GM20000 (cell line): ENCODE measurements at places on chromosomes 2 and 18.

DNA sequence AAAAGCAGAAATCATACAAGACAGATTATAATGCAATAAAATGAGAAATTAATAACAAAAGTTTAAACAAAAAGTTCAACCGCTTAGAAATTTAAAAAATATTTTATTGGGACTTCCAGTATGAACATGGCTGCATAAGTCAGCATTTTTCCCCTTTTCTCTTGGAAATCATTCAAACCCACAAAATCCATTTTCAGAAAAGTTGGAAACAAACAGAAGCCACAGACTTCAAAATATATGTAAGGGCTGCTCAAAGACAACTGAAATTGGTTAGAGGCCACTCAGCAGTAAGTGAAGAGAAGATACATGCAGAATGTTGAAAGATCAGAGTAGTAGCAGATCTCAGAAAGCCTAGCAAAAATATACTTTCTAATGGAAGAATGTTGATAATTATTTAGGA is 194.0 kb downstream of the DYSF start:
- no peak for DNase-seq

- no peak for DNase-seq
Measured at GRCh38 chr2:14626873-14627272, 5.6 kb upstream of the LRATD1 start.

GRCh38 chr18:61910101-61910500 is 17.3 kb upstream of the RNF152 start:
- no peak for DNase-seq

DNA sequence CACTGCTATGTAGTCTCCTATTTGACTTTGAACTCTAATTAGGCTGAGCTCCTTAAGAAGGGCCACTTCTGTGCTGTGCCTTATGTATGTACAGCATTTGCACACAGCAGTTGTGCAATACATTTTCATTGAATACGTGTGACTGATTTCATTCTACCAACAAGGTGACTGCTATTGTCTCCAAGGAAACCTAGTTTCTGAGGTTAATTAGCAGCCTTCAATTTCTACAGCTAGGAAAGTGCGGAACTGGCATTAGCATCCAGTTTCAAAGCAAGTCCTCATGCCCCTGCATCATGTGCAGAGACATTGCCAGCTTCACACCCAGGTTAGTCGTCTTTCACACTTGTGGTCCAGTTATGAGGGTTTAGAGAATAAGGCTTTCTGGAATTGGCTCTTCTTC is 58.6 kb downstream of the NCK2 start:
- no peak for DNase-seq

DNA sequence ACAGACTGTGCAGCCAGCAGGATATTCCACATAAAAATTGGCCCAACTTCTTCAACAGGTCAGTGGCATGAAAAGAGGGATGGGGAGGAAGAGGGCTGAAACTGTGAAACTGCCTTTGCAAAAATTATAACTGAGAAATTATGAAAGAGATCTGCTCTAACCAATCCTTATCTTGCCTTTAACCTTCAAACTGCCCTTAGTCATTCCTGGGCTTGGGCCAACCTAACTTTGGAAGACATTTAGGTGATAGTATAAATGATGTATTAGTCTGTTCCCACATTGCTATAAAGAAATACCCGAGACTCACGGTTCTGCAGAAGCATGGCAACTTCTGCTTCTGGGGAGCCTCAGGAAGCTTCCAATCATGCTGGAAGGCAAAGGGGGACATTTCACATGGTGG is 74.5 kb downstream of the RPL31 start:
- DNase-seq: no peak

GRCh38 chr18:79117385-79117784 is 48.2 kb downstream of the ATP9B start:
- no peak for DNase-seq

GRCh38 chr2:70817284-70817954 is 3.0 kb downstream of the CLEC4F start:
- DNase-seq: no peak

DNA sequence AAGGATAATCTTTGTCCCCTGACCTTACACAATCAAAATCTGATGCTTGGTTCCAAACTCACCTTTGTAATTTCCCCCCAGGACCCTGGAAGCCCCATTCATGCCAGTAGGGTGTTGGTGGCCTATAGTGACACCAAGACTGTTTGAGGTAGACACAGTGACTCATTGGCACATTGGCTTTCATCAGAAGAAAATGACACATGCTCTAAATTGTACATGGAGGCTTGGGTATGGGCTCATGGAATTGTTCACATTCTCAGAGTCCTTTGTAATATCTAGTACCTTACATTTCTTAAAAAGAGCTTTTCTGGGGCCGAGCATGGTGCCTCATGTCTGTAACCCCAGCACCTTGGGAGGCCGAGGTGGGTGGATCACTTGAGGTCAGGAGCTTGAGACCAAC is 61.2 kb upstream of the LRPPRC start:
- no peak for DNase-seq

GRCh38 chr18:50360611-50361010 is 14.2 kb upstream of the SKA1 start:
- DNase-seq: no peak

DNA sequence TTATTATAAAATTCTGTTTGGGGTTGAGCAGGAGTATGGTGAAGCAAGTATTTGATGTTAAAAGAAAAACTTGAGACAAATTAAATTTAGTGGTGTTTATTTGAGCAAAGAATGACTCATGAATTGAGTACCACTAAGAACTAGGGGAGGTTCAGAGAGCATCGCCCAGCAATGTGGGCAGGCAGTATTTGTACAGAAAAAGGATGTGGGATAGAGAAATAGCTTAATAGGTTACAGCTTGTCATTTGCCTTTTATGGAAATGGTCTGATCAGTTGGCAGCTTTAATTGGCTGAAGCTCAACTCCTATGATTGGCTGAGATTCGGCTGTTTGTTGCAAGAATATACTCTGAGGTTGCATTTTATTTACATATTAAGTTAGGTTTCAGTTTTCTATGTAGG is 68.2 kb downstream of the LRATD1 start:
- no peak for DNase-seq

DNA sequence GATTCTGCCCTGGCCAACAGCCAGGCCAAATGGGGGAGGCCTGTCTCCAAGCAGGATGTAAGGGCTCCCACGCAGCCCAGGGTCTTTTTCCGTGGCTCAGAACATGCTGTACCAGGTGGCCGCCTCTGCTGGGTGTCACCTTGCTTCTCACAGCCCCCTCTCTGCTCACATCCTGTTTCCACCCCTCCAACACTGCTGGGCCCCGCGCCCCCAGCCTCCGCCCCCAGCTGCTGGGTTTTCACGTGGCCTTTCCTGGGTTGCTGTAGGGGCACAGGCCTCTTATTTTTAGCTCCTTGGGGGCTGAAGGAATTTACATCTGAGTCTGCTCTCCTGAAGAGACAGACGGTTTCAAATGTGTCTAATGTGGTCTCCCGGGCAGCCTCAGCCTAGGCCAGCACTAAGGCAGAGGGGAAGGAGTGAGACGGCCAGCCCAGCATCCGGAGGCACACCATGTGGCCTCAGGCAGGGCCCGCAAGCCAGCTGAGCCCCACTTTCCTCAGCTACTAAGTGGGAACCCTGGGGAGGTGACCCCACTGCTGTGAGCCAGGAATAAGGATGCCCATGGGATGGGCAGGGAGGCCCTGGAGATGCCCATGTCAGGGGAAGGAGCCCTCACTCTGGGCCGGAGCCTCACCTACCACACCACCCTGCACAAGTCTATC is 18.7 kb upstream of the DUSP2 start:
- DNase-seq: peak; percentile 70

GRCh38 chr2:216713691-216714336 is 18.5 kb upstream of the IGFBP5 start:
- no peak for DNase-seq

GRCh38 chr18:74116633-74117554 is 30.7 kb downstream of the FBXO15 start:
- DNase-seq: no peak

DNA sequence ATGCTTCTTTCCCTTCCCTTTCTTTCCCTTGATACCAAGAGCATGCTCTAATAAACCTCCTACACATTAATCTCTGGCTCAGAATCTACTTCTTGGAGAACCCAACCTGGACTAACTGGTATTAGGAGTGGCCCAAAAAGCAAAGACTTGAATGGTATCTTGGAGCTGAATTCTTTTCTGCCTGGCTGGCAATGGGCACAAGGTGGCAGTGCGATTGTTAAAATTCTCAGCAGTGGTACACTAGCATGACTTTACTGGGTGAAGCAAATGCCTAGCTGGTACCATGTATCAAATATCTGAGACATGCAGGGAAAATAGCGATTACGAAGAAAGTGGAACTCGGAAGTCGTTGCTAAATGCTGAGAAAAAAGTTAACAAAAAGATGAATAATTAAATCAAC is 376.1 kb downstream of the XIRP2 start:
- no peak for DNase-seq

GRCh38 chr2:164538240-164538866 is 82.9 kb downstream of the GRB14 start:
- DNase-seq: peak; percentile 33

GRCh38 chr2:223604231-223604630 is 2.1 kb upstream of the SCG2 start:
- no peak for DNase-seq

DNA sequence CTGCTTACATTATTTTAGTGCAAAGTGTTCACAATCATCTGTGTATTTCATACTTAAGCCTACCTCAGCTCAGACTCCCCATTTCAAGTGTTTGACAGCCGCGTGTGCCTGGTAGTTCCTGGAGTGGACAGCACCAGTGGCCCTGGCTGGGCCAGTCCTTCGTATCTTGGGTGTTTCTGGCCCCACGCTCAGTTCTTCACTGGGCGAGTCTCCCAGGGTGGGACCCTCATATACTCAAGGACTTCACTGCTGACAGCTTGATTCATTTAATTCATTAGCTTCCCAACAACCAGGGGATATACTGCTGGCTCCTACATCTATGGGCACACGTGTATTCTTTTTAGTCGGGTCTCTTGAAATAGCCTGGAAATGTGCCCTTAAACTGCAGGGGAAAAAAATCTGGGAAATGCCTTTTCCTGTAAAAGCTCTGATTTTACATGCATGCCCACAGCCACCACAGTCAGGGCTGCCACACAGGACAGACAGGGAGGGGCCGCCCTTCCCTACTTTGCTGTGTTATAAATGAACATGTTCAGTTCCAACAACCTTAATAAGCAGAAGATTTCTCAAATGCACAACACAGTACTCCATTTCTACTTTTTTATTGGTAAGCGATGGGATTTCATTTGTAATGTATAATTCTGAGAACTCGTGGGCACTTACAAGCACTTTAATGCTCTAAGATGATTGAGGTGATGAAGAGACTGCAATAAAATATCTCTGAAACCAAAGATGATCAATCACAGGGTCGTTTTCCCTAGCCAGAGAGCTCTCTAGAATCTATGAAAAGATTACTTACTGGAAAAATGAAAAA is 205.5 kb upstream of the REV1 start:
- no peak for DNase-seq

DNA sequence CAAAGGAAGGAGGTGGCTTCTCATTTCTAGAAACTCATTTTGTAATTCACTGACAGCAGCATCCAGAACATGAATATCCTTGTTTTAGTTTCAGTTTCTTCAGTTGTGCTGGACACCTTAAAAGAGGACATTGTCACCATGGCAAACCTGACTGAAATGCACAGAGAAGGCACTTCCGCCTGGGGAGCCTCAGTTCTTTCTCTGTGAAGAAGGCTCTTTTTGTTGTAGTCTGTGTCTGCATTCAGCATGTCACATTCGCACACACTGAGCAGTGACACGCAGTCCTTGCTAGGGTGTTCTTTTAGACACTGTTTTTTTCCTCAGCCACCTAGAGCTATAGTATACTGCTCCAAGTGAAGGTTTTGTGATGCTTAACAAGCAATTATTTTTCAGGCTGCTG is 9.5 kb upstream of the RPRM start:
- DNase-seq: no peak

DNA sequence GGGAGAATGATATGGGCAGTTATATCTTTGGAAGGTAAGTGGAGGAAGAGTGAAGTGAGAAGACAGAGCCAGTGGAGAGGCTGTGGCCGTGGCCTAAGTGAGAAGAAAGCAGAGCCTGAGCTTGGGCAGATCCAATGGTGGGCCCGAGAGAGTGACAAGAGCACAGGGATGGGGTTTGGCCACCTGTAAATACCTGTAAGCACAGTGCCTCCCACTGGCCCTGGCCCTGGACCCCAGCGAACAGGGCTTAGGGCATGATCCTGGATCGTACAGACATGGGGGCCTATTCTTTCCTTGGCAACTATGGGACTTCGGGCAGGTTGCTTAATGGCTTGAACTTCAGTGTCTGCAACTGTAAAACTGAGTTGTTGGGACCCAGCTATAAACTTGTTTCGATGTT is 44.1 kb downstream of the MTCL1 start:
- DNase-seq: no peak

- no peak for DNase-seq
Measured at GRCh38 chr2:133025004-133025403, 355.0 kb upstream of the LYPD1 start.

DNA sequence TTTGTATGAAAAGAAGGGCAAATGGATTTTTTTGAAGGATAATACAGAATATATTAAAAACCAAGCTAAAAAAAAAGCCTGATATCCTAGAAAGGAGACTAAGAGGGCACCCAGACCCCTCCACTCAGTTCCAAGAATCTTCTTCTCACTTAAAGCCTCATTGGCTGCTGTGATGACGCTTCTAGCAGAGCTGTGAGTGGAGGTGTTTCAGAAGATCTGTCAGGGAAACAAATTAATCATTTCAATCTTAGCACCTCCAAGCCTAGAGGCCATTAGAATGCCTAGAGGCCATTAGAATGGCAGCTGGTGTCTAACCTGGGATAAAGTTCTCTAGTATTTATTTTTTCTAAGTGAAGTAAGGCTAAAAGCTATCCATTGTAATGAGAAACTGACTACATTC is 164.2 kb upstream of the TMEM200C start:
- DNase-seq: no peak

DNA sequence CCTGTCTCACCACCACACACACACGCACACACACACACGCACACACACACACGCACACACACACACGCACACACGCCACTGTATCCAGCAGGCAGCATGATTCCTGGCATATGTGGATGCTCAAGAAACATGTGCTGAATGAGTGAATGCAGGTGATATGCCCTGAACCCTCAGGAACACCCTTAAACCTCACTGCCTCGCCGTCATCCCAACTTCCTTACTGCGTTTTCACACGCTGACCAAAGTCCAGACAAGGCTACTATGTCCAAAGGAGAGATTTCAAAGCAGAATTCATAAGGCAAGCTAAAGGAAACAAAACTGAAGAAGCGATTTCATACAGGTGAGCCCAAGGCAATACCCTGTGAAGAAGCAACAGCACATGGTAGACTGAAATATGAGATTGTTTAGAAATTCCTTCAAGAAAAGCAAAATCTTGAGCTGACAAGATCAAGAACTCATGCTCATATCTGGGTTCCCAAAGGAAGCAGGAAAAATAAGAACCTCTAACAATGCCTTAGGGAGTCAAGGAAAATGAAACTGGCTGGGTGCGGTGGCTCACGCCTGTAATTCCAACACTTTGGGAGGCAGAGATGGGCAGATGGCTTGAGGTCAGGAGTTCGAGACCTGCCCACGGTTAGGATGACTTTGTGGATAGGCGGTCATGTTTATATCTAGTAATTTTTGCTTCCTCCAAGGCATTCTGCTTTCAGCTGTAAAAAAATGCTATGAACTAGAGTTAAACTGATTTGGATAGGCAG is 69.1 kb downstream of the TNFRSF11A start:
- DNase-seq: no peak

GRCh38 chr2:105786231-105787230 is 41.8 kb downstream of the NCK2 start:
- no peak for DNase-seq

GRCh38 chr2:167858086-167858485 is 389.3 kb downstream of the STK39 start:
- no peak for DNase-seq
